ENCODE measurements at places on chromosomes 3 and 15.

GRCh38 chr3:57661404-57661803 lies 31.5 kb downstream of the DENND6A start:
- ATAC-seq, result no peak

DNA sequence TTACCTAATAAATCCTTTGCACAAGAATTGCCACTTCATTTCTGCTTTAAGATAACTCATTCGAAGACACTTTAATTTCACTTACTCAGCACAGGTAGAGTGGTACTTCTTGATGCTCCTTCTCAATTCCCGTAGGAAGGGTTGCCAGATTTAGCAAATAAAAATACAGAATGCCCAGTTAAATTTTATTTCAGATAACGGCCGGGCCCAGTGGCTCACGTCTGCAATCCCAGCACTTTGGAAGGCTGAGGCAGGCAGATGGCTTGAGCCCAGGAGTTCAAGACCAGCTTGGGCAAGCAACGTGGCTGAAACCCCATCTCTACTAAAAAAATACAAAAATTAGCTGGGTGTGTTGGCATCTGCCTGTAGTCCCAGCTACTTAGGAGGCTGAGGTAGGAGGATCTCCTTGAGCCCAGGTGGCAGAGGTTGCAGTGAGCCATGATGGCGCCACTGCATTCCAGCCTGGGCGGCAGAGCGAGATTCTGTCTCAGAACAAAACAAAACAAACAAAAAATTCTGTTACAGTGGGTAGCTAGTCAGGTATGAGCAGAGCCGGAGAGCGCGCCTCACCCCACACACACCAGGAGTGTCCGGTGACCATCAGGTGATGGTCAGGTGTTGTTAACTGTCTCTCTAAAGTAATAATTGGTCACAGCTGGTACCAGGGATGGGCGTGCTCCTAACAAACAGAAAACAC lies 92.8 kb downstream of the DNAH12 start:
- no peak for ATAC-seq

GRCh38 chr15:76293361-76293760 lies 17.9 kb downstream of the ETFA start:
- peak; percentile 100 for ATAC-seq

DNA sequence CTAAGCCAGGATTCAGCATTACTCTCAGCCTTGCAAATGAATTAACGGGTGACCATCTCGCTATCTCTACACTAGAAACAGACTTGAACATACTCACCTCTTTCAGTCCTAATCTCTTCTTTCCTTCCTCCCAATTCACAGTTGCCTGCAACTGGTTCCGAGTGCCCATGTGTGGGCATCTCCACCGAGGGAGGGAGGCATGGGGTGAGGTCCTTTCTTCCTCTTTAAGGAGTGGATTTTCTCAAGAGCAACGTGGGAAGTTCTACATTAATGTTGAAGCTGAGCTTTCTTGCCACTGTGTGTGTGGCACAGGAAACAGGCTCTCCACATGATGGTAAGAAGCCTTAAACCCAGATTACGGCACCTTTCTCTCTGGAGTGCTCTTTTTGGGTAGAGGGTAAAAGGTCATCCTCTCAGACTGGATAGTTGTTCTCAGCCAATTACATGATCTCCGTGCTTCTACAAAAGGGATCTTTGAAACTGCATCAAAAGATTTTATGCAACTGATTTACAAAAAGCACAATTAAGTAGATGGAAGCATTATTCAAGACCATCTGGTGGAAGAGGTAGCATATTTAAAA lies 286.8 kb upstream of the NR2F2 start:
- ATAC-seq, result no peak

GRCh38 chr15:81091889-81092558 lies 42.0 kb upstream of the CFAP161 start:
- ATAC-seq, result no peak

GRCh38 chr3:119794401-119794800 lies 12.5 kb downstream of the NR1I2 start:
- ATAC-seq, result no peak

GRCh38 chr3:14345496-14346150 lies 56.8 kb upstream of the SLC6A6 start:
- no peak for ATAC-seq

DNA sequence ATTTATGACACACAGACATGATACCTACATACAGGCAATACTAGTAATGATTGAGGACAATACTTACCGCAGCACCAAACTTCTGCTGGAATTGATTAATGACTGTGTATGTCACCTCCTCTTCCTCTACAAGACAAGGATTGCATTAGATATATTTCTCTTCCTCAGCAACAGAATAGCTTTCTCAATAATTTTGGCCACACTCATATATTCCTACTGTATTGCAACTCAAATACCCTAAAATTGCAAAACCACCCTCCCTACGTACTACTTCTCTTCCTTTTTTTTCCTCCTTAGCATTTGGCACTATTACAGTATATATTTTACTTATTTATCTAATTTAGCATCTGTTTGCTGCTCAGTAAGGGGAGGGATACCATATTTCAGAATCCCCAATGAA lies 14.8 kb downstream of the EXD1 start:
- no peak for ATAC-seq

DNA sequence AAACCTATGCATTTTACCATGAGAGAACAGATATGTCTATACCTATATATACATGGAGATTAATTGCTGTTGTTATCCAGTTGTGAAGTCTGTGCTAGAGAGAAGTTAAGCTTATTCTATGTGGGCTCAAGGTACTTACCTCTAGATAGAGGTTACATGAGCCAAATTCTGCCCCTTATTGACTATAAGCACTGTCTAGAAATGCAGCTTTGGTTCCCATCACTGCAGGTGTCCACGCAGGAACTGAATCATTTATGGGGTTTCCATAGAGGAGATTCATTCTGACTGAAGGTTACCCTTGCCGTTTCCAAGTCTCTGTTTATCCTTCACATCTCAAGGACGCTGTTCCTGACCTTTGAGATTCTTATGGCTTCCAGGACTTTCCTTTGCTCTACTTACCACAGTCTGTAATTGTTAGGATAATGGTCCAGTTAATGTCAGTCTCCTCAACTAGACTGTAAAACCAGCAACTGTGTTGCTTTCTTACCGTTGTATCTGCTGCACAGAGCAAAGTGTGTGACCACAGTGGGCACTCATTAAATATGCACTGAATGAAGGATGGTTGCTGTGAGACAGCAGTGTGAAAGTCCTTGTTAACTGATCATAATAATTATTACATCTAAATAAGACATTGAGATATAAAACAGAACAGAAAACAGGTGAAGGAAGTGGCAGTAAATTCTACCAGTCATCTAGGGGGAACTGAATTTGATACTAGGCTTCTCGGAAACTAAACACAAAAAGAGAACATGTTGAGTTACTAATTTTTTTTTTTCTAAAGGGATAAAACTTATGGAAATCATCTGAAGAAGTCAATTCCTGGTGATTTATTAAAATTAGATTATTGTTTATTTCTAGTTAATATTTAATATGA lies 44.0 kb upstream of the BCL6 start:
- peak; percentile 95 for ATAC-seq

GRCh38 chr15:52746162-52746757 lies 43.9 kb downstream of the ONECUT1 start:
- ATAC-seq, result no peak

- no peak for ATAC-seq
Observed at GRCh38 chr3:26350853-26351252, 271.7 kb upstream of the LRRC3B start.

- no peak for ATAC-seq
Observed at GRCh38 chr3:96225494-96225893, 588.9 kb upstream of the EPHA6 start.

DNA sequence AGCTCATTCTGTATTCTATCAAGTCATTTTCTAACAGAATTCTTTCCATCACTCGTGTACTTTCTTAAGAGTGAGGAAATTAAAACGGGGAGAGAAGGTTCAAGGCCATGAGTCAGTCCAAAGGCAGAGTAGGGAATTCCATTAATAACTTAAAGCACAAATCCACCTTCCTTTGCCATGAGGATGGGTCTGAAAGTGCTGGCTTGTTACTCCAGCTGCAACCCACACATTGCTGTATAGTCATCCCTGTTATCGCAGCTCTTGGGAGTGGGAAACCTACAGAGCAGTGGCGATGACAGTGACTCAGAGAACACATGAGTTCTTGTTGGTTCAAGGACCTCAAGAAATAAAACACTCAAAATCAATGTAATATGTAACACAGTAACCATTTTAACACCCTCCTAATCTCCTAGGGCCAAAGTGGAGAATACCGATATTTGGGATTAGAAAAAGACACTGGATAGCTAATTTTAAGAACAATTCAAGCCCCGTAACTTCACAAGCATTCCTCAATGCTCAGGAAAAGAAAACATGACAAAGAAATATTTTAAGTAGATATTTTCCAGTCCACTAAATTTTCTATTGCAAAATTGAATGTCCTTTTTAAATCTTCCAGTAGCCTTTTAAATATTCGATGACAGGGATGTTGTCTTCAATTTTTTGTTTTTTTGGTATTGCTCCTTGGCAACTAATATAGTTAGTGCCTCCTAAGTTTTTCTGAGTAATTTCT lies 179.9 kb upstream of the THBS1 start:
- ATAC-seq, result no peak

DNA sequence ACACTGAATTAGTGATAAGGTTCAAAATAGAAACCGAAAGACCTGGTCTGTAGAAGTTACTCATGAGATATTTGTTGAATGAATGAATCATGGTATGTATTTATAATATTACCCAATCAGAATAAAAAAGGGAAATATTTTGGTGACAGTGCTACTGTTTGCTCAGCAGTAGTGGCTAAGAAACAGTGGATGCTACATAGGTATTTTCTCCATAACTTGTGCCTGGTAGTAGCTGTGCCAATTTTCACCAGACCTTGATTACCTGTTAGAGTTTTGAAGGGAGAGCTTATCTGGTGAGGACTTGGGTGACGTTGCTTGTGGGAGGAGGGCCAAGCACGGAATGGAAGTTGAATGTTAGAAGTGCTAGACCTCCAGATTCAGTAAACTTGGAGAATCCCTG lies 14.3 kb downstream of the LIMD1 start:
- ATAC-seq, result peak; percentile 38

DNA sequence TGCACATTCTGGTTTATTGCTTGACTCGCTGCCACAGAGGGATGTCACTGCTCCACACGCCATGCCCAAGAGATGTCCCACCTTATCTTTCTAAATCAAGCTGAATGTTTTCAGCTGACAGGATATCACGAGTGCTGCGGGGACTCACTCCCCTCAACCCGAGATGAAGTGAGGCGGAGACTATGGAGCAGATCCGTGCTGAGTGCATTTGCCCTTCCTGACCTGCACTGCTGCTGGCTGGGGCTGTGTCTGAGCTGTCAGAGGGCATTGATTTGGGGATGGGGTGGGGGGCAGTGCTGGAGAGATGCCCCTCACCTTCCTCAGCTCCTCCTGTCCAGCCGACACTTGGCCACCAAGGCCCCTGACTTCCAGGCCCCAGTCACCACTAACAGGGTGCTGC lies 40.5 kb upstream of the CSPG4 start:
- ATAC-seq, result no peak

- ATAC-seq, result peak; percentile 87
Observed at GRCh38 chr15:40906091-40906990, 12.1 kb downstream of the VPS18 start.

- no peak for ATAC-seq
Observed at GRCh38 chr3:37968813-37969595, 21.6 kb upstream of the VILL start.

GRCh38 chr15:67373971-67374370 lies 119.4 kb downstream of the IQCH start:
- no peak for ATAC-seq

DNA sequence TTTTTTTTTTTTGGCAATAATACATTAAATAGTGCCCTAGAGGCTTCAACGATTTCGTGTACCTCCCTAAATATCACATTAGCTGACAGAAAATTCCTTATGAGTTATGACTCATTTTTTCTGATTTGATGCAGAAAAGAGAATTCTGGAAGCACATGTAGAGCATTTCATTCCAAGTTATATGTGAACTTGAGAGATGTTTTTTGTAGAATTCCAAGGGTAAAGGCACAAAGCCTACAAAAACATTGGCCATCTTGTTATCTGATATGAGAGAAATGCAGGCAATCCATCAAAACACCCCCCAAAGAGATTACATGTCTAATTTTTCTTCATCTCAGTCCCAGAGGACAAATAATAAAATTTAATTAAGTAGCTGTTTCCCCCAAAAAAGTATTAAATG lies 6.7 kb upstream of the PFN2 start:
- ATAC-seq, result no peak

- no peak for ATAC-seq
Observed at GRCh38 chr15:73573037-73573436, 60.2 kb downstream of the NPTN start.

DNA sequence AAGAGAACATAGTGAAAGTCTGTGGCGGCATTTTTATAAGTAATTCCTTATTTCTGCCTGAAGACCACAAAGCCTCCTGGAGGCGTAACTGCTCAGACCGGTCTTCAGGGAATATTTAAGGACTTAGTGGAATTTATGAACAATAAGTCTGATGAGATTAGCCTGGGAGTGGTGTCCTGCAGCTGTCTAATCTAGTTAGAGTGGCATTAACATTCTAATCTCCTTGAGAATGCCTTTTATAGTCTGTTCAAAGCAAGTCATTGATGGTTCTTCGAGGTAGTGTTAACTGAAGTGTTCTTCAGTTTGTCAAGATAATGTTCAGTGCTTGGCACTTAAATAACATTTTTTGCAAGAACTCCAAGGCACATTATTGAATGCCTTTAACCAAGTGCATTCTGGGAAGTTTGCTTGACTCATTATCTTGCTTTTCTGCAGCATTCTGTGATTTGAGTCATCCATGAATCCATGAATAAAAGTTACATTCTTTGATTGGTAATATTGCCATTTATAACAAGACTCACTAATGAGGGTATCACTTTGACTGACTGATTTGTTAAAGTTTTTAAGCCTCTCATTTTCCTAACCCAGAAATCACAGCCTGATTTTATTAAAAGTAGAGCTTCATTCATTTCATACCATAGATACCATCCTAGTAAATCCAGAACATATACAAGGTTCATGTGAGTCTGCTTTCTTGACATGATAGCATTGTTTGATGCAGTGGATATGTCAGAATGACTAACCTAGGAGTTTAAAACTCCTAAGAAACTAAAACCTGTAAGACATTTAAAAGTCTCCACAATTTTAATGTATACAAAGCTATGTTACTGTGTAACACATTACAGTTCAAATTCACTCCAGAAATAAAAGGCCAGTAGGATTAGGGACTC lies 12.5 kb downstream of the RBM5 start:
- no peak for ATAC-seq

GRCh38 chr3:158713094-158713499 lies 19.2 kb downstream of the RARRES1 start:
- peak; percentile 66 for ATAC-seq

DNA sequence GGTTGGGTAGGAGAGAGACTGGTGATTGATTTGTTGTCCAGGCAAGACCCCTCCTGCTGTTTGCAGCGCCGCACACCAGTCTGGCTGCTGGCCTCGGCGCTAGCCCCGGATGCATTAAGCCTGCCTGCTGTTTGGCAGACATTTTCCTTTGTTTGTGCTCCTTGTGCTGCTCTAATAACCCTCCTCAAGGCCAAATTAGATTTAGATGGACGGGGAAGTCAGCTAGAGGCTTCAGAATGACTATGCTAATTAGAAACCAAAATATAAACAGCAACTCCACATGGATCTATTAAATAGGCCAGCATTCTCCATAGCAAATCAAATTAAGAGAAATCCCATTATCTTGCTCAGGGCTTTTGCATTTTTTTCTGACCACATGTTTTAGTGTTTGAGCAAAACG lies 445.2 kb downstream of the SQOR start:
- ATAC-seq, result no peak
